ENCODE measurements at places on chromosomes 13 and 19.
A peak's percentile ranks its signal among the peaks of the same experiment; 100 is the strongest.

- no peak for DNase-seq
Measured at GRCh38 chr19:49309087-49309486, 15.9 kb downstream of the SLC6A16 start.

DNA sequence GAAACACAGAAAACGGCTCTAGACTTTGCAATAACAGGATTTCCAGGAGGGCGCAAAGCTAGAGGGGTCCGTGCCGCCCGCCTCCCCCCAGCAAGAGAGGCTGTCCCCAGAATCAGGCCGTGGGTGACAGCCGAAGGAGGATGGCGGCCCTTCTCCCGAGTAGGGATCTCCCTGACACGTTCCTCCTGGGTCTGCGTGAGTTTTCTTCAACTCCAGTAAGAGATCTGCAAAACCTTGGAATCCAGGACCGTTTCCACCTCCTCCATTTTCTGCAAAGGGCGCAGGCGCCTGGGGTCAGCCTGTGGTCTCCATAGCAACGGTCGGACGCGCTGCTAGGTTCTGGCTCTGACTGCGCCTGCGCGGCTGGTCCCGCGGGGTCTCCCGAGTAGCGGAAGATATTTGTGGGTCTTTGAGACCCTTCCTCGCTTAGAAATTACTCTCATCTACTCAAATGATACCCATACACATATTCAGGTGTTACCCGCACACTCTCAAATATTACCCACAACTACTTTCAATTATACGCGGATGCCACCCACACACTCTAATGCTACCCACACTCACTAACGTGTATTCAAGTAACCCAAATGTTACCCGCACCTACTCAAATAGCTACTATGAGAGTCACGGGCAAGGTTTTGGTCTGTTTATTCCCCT is 2.1 kb downstream of the PNMA8C start:
- no peak for DNase-seq

DNA sequence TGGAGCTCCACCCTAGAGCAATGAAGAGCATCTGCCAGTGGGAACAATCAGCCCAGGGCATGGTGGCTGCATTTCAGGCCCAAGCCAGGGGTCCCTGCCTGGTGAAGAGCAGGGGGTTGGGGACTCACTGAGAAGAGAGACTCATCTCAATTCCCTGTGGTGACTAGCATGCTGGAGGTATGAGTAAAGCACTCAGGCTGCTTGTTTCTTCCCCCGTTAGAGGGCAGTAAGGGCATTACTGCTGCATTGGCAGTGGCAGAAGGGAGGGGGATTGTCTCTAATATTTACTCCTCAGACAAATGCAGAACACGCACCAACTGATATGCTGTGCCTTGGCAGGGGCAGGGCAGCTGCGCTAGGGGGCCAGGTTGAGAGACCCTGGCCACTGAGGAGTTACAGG is 329.1 kb downstream of the SLITRK5 start:
- DNase-seq, result no peak

- DNase-seq, result no peak
Measured at GRCh38 chr13:80605011-80605410, 264.1 kb upstream of the SPRY2 start.

DNA sequence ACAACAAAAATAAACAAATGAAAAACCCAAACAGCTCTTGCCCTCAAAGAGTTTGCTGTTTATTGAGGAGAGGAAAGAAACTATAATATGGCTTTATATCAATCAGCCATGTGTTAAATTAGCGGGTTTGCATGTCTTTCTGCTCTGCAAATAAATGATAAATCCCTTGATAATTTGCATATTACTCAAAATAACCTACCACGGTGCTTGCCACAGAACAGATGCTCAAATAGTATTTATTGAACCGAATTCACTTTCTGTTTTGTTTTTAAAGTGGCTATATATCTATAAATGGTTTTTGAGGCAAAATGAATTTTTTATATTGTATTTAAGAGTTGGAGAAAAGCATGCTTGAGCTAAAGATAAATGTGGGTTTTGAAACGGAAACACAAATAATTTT is 428.1 kb downstream of the ITGBL1 start:
- DNase-seq, result no peak

GRCh38 chr19:41421973-41422372 is 5.2 kb downstream of the B3GNT8 start:
- no peak for DNase-seq

DNA sequence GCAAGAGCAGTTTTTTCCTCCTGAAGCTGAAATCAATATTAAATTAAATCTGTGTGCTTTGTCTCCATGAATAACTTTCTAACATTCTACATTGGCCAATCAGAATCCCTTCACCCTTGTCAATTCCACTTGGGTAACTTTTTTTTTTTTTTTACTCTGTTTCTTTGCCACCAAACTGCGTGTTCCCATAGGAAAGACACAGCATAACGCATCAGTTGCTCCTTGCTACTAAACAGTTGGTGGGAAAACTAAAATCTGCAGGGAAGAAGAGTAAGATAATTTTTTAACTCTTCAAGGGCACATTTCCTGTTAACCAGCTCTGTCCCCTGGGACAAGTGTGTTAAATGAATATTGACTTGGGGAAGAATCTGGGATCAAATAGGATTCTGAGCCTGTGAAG is 113.3 kb upstream of the SERP2 start:
- no peak for DNase-seq

- no peak for DNase-seq
Measured at GRCh38 chr13:65353951-65354350, 1876.2 kb downstream of the PCDH9 start.

- no peak for DNase-seq
Measured at GRCh38 chr19:51131780-51132680, 7.3 kb downstream of the SIGLEC9 start.

DNA sequence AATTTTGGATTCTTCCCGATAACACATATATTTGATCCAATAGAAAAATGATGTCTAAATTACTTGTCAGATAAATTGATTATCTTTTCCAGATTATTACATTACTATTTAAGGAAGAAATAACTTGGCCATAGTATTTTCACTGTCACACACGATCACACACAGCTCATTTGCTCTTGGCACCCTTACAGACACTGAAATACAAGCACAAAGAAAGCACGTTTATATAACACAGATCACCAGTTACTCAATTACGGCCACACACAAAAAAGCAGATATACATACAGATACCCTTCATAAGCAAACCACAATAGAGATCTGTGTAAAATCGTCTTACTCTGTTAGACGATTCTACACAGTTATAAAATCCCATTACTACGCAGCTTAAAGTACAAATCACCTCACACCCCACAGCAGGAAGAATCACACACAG is 716 bp upstream of the ZNF420 start:
- DNase-seq, result no peak

- no peak for DNase-seq
Measured at GRCh38 chr13:20671789-20672188, 31.7 kb upstream of the IL17D start.

DNA sequence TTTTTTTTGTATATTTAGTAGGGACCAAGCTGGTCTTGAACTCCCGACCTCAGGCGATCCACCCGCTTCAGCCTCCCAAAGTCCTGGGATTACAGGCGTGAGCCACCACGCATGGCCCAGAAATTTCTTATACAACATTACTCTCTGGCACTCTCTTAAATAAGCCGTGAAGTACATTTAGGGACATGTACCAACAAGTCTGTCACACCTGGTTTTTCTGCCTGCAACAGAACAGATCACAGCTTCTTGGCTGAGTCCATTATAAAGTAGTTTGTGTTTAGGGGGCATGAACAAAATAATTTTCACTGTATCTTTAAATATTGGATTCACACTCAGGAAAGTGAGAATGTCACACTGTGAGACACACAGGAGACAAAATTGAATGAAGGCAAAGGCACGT is 1567.3 kb downstream of the SLITRK5 start:
- DNase-seq, result no peak

- DNase-seq, result no peak
Measured at GRCh38 chr13:59744747-59745391, 418.9 kb downstream of the DIAPH3 start.

- DNase-seq, result peak; percentile 33
Measured at GRCh38 chr13:113275387-113275786, 21.7 kb upstream of the LAMP1 start.

GRCh38 chr13:52361225-52361624 is 44.7 kb downstream of the THSD1 start:
- DNase-seq, result no peak

GRCh38 chr13:100645382-100645781 is 29.2 kb downstream of the TMTC4 start:
- DNase-seq, result no peak

All from activated CD4-positive, alpha-beta T cell treated with anti-CD3 and anti-CD28 coated beads for 4 hours (primary cell).